ENCODE measurements at places on chromosomes 2 and 18.

- DNase-seq: no peak
Measured at GRCh38 chr18:76960528-76961035, 138.2 kb downstream of the ZNF236 start.

GRCh38 chr2:218437969-218438368, 19.0 kb downstream of the VIL1 start:
- no peak for DNase-seq

- DNase-seq: no peak
Measured at GRCh38 chr2:17035010-17035409, 369.4 kb upstream of the CYRIA start.

DNA sequence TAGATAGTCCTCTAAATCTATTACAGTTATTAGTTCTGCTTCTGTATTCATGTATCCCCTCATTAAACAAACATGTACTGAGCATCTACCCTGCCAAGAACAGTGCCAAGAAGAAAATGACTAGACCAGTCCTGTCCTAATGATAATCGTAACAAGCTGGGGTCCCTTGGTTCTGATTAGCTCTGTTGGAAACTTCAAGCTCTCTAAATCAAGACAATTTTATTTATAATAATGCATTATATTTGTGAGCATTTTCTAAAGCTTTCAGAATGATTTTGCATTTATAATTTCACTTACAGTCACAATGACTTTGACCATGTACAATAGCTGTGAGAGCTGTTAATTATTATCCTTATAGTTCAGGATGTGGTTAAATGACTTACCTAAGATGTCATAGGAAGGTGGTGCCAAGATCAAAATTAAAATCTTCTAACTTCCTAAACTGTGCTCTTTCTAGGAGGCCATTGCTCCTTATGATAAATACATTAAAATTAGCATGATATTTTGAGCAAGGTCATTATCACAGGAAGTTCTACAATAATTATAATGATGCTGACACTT, 336.5 kb upstream of the SLC39A10 start:
- DNase-seq: no peak

DNA sequence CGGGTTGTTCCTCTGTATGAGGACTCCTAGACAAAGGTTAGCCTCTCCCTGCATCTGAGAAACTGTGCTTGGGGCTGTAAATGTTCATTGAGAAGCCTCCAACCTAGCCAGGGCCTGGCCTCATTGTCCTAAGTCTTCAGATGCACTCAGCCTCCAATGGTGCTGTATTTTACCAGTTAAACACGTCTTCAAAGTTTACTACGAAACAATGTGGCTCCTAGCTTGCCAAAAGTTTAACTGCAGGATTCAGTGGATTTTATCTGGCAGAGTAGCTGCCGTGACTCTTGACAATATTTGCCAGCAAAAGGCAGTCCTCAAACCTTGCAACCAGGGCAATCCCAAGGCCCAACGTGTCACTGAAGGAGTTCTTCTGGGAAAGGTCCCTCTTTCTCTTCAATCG, 1.1 kb downstream of the PID1 start:
- no peak for DNase-seq

DNA sequence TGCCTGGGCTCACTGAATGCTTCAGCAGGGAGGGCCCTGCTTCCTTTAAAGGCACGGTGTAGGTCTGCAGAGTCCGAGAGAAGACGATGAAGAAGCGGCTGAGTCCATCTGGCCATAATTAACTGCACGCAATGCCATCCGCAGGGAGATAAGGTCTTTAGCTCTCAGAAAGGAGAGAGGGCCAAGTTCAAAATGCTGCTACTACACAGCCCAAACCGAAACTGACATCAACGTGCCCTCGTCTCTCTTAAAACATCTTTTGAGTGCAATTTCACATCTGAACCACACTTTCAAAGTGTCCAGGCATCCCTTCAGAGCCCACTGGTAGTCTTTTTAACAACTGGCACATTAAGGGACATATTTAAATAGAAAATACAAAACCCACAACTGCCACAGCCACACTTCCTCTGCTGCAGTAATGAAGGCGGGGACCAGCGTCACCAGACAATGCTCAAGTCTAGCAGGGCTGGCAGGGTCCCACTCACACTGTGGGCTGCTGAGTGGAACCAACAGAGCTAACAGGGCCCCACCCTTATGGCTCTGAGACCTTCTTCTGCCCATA, 35.8 kb downstream of the ST3GAL5 start:
- no peak for DNase-seq

- DNase-seq: no peak
Measured at GRCh38 chr2:145273840-145274239, 753.9 kb upstream of the ZEB2 start.

- no peak for DNase-seq
Measured at GRCh38 chr2:64352292-64352691, 101.7 kb upstream of the LGALSL start.

- DNase-seq: no peak
Measured at GRCh38 chr2:191183081-191183480, 32.3 kb upstream of the STAT4 start.

GRCh38 chr18:35707674-35708073, 126.1 kb downstream of the GALNT1 start:
- DNase-seq: no peak

GRCh38 chr2:101151146-101151858, at the start of gene TBC1D8:
Gene TBC1D8 (minus strand): TSS chr2:101151382. CDS start chr2:101151253, 129 bp downstream.
- peak; percentile 82 for DNase-seq

GRCh38 chr2:128197059-128197458, 106.1 kb downstream of the UGGT1 start:
- DNase-seq: no peak

DNA sequence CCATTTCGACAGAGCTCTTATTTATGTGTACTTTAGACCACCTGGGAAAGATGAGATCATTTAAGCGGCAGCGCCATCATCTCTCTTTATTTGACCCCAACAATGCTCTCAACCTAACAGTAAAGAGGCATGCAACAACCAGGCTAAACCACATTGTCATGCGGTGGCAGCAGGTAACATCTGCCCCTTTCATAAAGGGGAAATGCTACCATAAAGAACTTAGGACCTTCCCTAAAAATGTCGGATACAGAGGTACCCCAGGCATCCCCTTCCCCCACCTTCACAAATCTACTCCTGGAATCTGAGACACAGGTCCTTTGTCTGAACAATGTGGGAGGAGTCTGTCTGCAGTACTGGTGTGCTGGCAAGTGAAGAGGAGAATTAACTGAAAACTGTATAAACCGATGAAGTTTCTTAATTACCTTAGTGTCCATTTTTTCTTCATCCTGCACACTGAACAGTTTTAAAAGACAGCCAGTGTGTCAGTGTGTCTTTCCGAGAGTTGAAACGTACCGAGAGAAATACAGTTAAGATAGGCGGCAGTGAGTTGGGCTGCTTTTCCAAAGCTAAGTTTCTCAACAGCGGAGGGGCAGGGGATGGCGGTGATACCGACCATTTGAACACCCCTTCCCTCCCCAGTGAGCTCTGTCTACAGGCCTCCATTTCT, 1.9 kb downstream of the MEX3C start:
- DNase-seq: peak; percentile 12

DNA sequence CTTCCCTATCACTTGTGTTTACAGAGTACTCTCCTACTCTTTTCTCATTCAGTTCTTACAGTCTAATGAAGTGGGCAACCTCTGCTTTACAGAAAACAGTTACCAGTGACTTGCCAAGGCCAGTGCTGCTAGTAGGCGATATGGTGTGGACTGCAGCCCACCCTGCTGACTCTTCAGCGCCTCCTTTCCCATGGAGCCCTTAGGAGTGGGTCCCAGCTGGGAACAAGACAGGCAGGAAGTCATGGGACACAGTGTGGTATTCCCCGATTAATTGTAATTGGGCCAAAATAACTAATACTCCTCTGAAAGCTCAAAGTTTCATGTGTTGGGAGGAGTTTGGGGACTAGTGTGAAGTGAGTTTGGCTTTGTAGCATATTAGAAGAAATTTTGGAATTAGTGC, 120.1 kb upstream of the EML6 start:
- DNase-seq: no peak

DNA sequence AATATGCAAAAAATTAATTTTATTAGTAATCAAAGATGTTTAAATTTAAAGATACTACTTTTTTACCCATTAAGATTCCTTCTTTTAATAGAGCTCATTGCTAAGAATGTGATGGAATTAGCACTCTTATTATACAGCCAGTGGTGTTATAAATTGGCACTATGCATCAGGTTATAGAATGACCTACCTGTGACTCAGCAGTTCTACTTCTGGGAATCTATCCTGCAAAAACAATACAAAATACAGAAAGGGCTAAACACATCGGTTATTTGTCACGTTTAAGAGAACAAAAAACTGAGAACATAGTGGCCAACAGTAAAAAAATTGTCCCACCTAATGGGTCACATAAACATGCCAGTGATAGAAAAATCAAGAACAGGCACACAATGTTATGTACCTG, 9.4 kb upstream of the ADD2 start:
- no peak for DNase-seq

All from NCI-H510A (cell line).